Hair follicle dermal papilla cell (primary cell): ENCODE measurements at places on chromosomes 3 and 15. TPM values are rescaled to one million over a fixed set of nuclear protein-coding genes. Genes with fewer than 3 reads are reported as not detected.

MTHFS gene
- 9.6 and 10.7 TPM in 2 replicates for total RNA-seq

CCR5 gene
- not detected in 2 replicates for total RNA-seq

FGF12 gene
- 0.61 and 2.3 TPM in 2 replicates for total RNA-seq

THSD4 gene
- 30.3 and 52.7 TPM in 2 replicates for total RNA-seq

CFAP91 gene
- total RNA-seq, result 0.32 and 0.73 TPM in 2 replicates
